ENCODE measurements at places on chromosomes 6 and 20.

DNA sequence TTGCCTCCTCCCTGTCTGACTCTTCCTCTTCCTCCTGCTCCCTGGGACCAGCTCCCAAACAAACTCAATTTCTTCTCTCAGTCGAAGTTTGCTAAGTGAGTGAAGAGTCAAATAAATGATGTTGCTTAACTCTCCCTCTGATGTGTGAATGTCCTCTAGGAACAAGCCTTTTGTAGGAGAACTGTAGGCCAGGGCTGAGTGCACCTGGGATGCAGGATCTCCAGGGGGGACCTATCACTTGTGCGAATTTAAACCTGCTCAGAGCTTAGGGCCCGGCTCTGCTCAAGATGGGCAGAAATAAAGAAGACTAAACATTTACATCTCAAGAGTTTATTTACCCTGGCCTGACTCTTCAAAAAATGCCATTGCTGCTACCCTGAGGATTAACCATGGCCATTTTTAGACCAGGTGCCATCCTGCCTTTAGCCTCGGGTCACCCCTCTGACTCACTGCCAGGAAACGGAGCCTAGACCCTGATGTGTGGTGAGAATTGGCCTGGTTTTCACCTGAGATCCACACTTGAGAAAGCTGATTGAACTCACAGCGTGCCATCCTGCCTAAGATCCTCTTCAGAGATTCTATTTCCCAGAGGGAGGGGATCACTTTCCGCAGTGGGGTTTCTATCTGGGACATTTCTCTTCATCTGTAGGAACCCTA is 63.6 kb upstream of the CD93 start:
- no peak for DNase-seq

GRCh38 chr6:133544419-133544818 is 303.3 kb downstream of the EYA4 start:
- DNase-seq = no peak

GRCh38 chr20:35767683-35768481 is 3.9 kb upstream of the PHF20 start:
- DNase-seq = peak; percentile 71

DNA sequence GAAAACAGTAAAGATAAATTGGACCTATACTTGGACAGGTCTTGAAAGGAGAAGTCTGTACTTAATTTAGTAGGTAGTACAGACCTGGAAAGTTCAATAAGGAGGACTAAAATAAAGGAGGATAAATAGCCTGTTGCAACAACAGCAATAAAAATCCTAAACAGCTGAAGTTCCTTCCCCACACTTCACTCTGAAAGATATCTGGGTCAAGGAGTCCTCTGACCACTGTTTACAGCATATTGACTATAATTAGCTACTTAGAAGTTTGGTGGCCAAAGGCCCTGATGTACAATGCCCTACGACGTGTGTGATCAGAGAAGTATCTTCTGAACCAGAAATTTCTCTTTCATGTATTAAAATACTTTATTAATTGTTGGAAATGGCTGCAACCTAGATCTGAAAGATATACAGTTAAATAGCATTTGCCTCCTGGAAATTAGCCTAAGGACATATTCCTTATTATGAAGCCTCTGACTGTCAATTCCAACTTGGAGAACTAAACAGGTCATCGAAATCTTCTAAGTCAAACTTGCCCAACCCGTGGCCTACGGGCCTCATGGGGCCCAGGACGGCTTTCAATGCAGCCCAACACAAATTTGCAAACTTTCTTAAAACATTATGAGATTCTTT is 82.8 kb downstream of the KIF13A start:
- no peak for DNase-seq

- no peak for DNase-seq
Measured at GRCh38 chr6:155578251-155578650, 122.6 kb upstream of the NOX3 start.

DNA sequence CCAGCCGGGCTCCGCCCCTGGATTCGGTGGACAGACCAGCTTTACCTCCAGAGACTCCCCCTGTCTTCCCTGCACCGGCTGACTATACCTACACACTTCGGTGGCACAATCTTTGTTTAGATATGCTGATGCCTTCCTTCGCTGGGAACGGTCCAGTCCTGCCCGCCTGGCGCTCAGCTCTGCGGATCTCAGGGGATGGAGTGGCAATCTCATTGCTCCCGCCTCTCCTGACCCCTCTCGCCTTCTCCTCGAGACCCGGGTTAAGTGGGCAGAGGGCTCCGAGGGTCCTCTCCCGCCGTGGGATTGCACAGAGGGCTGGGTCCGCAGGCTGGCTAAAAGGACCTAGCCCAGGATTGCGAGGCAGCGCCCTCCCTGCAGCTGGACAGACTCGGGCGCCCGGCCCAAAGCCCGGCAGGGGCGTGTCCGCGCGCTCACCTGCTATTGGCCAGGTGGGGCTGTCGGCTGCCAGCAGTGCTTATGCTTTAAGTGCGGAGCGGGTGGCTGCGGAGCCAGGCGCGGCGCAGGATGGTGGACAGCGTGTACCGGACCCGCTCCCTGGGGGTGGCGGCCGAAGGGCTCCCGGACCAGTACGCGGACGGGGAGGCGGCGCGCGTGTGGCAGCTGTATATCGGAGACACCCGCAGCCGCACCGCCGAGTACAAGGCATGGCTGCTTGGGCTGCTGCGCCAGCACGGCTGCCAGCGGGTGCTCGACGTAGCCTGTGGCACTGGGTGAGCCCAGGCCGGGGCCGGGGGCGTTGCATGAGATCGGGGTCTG is at the start of gene GNMT:
GNMT (plus strand) TSS at position 512 of the 777 bp plus-strand sequence; CDS start at position 526, 14 bp downstream.
- no peak for DNase-seq

DNA sequence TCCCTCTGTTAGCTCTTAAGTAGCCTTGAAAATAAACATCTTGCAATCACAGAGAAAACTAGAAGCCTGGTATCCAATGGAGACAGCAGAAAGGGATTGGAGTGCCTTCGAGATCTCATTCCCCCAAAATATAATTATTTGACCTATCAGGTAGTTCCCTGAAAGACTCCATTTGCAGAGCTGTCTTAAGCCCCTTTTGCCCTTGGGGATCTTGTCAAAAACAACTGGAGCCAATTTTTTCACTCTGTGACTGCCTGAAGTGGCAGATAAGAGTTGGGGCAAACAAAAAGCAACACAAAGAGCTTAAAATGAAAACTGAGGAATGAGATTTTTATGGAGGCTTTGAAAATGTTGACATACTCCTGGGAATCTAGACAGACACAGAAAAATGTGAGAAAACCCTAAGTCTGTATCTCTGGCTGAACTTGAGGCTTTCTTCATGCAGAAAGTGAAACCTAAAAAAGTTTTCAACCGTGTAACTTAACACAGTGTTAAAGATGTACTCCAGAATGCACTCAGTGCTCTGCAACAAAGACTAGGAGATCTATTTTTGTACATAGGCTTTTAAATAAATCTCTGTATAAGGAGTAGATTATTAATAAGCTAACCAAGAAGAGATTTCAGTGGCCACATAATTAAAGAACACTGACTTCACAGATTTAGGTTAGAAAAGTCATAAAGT is 971.1 kb upstream of the MAN1A1 start:
- no peak for DNase-seq

- no peak for DNase-seq
Measured at GRCh38 chr20:6081236-6081635, 27.4 kb upstream of the LRRN4 start.

DNA sequence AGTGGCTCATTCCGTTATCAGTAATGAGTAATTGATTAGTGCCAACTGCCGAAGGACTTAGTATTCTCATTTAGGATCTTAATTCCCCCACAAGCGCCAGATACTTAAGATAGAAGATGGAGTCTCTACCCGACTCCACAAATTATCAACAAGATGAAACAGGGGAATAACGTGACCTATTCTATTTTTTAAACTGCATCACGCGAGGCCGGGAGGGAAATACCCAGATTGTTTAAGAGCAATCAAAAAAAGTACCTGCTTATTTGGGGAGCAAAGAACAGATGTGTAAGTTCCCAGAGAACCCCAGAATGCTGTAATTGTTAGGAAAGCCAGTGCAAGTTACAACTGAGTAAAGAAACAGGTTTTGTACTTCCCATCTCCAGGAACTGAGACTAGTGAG is 1.1 kb upstream of the MAP3K5 start:
- no peak for DNase-seq

- no peak for DNase-seq
Measured at GRCh38 chr6:33590531-33591198, 10.6 kb upstream of the BAK1 start.

DNA sequence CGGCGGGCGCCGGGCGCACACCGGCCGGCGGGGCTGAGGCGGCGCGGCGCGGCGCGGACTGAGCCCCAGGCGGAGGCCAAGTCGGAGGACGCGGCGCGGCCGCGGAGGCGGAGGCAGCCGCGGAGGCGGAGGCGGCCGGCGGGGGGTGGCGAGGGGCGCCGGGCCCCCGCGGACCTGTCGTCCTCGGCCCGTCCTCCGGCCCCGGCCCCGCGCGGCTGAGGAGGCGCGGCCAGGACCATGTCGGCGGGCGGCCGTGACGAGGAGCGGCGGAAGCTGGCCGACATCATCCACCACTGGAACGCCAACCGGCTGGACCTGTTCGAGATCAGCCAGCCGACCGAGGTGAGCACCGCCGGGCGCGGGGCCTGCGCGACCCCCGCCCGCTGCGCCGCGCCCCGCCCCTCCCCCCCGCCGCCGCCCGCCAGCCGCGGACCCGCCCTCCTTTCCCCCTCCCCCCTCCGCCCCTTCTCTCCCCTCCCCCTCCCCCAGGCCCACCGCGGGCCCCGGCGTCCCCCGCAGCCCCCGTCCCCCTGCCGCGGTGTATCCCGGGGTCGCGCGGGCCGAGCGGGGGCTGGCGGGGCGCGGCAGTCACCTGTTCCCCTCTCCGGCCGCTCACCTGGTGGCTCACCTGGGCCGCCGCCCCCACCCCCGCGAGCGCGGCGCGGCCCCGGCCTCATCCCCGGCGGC is at the start of gene AFDN:
AFDN (plus strand) TSS at position 16 of the 687 bp plus-strand sequence; CDS start at position 238, 222 bp downstream.
- no peak for DNase-seq

- DNase-seq = no peak
Measured at GRCh38 chr20:57573242-57573641, 12.3 kb downstream of the PCK1 start.

- DNase-seq = no peak
Measured at GRCh38 chr6:34115403-34115795, 30.5 kb downstream of the GRM4 start.

DNA sequence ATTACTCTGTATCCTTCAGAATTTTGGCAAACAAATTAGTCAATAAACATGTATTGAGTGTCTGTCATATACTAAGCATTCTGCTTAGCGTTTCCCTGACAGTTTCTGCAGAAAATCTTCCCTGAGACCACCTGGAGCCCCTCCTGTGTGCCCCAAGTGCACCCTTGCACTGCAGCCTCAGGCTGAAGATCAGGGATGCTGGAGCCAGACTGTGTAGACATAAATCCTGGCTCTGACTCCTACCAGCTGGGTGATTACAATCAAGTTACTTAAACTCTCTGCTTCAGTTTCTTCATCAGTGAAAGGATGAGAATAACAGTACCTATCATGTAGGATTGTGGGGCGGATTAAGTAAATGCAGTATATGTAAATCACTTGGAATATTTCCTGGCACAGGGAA is 53.4 kb upstream of the VSTM2L start:
- no peak for DNase-seq

- DNase-seq = no peak
Measured at GRCh38 chr20:5567644-5568043, 182.6 kb upstream of the SHLD1 start.

DNA sequence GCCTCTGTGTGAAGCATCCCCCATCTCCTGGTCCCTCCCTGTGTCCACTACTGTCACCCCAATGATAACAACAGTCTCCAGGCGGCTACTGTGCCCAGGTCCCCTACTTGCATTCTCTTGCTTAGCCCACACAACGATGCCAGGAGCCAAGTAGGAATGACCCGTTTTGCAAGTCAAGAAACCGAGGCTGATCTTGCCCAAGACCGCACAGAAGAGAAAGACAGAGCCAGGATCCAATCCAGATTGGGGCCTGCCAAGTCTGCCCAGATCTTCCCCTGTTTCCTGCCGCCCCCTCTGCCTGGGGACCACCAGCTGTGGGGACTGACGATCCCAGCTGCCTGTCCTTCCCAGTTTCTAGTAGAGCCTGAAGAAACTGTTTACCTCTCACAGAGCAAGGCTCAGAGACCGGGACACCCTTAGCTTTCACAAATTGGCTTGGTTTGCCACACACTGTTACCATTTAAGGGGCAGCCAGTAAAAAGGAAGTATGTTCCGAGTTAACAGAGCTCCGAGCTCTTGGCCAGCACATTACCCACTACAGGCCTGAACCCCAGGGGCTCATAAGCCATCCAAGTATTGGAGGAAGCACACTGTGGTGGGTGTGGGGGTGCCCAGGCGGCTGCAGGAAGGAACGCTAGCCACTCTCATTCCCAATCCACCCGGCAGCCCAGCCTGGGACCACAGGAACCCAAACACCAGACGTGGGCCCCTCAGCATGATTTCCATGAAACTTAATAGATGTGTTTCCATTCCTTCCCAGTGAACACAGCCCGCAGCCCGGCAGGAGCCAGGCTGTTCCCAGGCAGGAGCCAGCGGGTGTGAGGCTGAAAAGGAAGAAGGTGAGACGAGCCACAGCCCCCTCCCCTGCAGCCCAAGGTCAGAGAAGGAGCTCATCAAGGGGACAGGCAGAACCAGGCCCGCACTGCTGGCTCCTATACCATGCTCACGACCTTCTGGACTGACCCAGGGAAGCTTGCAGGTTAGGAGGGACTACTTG is 7.9 kb downstream of the KIAA1755 start:
- no peak for DNase-seq

GRCh38 chr6:168331058-168331457 is 11.5 kb upstream of the DACT2 start:
- DNase-seq = no peak

DNA sequence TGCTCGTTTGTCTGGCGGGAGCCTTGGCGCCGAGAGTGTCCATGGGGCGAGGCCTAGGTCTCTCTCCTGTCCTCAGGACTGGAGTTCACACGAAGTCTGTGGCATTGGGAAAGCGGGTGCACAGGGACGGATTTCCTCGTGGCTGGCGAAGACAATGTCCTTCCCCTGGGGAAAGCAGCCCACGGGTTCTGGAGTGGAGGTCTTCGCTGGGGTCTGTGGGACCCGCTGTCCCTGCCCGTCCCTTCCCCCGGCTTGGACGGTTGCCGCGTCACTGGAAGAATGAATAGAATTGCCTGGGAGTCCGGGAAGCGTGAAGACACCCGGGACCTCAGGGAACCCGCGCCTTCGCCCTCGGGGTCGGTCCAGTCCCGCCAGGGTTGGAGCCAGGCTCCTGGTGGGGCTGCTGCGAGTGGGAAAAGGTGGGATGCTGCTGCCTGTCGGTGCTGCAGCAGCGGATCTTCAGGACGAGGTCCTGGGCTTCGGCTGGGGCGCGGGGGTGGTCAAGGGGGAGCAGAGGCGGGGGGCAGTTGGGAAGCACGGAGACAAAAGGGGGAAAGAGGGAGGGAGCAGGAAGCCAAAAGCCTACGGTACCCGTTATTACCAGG is 441.8 kb upstream of the DEFB115 start:
- no peak for DNase-seq
